ENCODE measurements at places on chromosomes 11 and 22.

DNA sequence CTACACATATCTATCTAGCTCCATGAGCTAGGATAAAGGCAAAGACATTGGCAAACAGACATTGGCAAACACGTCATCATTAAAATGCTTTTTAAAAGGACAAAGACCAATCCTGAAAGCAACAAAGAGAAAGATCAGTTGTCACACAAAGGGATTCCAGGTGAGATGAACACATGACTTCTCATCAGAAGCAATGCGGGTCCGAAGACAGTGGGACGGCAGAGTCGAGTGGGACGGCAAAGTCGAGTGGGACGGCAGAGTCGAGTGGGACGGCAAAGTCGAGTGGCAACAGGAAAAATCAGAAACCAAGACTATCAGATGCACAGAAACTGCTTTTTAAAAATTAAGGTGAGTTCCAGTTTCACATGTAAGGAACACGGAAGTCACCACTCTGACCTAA is 609.5 kb downstream of the BRD1 start:
- DNase-seq: no peak

DNA sequence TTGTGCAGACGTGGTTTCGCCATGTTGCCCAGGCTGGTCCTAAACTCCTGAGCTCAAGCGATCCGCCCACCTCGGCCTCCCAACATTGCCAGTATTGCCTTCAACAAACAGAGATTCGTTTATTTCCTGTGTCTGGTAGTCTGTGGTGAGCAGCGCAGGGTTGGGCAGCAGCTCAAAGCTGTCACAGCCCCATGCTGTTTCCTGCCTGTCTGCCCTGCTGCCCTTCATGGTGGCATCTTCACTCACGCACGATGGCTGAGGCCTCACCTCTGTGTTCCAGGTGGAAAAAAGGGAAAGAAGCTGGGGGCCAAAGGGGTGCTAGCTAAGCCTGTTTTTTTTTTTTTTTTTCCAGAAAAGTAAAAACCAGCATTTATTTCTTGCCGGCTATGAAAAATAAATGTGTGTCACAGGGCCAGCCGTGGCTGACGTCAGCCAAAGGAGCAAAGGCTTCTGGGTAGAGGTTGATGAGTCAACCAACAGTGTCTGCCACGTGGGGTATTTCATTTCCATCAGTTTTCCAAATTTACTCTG is 28.8 kb downstream of the TBC1D22A start:
- DNase-seq: no peak

- DNase-seq: no peak
Measured at GRCh38 chr11:67082071-67082791, 25.6 kb downstream of the RHOD start.

DNA sequence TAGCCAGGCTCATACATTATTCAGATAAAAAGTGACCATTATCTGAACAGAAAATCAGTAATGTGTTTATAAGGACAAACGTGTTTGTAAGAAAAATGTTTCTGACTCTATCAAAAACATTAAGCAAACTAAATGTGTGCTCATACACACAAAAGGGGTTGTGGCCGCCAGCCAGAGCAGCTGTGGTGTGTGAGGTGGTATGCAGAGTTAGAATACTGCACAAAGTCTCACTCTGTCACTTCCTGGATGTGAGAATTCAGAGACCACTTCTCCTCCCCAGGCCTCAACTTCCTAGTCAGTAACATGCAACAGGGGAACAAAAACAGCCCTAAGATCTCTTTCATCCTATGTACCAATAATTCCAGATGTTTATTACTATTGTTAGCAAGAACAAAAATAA is 9.4 kb downstream of the OR5B21 start:
- DNase-seq: no peak

DNA sequence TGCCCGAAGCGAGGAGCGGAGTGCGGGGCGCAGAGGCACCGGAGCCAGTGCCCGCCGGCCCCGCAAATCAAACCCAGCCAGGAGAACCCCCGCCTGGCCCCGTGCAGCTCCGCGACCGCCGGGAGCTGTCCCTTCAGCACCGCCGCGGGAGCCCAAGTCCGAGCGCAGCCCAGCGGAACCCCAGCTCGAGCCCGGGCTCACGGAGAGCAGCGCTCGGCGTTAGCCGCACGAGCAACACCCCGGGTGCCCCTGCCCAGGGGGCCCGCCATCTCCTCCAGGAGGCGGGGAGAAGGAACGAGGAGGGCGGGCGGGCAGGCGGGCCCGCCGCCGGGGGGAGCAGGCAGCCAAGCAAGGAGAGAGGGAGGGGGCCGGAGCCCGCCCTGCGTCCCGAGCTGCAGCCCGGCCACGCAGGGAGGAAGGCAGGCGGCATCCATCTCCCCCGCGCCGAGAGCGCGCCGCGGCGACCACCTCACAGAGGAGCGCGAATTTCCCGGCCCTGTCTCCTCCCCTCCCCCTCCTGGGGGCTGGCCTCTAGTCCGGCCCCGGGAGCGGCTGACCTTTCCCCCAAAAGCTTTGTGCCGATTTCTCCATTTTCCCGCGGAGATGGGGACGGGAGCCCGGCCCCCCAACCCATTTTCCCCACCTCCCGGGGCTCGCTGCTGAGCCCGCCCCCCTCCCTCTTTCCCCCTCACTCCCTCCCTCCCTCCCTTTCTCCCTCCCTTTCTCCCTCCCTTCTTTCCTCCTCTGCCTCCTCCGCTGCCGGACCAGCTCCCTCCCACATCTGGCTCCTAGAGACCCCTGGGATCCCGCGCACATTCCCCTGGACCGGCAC is 621 bp downstream of the KCNC1 start:
- DNase-seq: no peak

- DNase-seq: no peak
Measured at GRCh38 chr11:118907051-118908042, 18.4 kb downstream of the BCL9L start.

- DNase-seq: no peak
Measured at GRCh38 chr11:119479685-119480275, 56.8 kb upstream of the THY1 start.

DNA sequence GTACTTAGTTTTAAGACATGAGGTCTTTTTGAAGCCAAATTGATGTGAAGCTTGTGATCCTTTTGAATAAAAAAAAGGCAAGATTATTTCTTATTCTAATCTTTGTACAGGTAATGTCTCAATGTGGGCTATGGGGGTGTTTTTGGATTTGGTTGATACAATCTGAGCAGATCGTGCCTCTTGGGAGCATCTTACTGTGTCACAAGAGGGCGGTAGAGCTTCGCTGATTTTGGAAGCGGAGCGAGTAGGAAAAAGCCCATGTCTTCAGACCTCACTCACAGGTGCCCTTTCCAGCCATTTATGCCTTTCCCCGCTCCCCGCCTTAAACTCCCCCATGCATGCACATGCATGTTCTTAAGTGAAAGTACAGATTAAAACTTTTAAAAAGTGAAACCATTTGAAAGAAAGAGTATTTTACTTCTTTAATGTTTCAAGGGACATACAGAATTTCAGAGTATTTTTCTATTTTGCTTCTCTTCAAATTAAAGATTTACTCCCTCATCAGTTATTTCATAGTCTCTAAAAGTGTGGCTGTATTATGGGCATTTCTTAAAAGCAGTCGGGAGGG is 18.8 kb downstream of the DDX25 start:
- DNase-seq: peak; percentile 30

DNA sequence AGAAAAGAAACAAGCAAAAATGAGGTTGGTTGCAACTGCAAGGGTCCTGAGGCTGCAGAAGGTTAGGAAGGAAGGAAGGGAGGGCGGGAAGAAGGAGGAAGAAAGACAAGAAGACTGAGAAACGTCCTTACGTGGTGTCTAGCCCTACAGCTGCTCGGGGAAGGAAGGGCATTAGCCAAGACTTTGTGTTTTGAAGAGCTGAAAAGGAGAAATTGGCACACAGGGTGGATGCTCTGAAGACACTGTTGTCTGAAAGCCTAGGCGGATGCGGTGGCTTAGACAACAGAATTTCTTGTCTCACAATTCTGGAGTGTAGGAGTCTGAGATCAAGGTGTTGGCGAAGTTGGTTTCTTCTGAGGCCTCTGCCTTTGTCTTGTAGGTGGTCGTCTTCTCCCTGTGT is 60.7 kb downstream of the MCM5 start:
- no peak for DNase-seq

- no peak for DNase-seq
Measured at GRCh38 chr11:28878025-28878424, 769.8 kb downstream of the METTL15 start.

DNA sequence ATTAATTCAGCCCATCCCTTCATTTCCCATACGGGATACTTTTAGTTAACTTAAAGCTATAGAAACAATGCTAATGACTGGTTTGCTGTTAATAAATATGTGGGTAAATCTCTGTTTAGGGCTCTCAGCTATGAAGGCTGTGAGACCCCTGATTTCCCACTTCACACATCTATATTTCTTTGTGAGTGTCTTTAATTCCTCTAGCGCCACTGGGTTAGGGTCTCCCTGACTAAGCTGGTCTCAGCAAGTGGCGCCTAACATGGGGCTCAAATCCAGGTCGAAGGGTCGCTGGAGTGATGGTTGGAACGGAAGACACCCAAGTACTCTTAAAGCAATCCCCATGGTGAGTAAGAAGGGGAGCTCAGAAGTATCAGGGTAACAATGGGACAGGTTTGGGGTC is 14.4 kb upstream of the OOSP1 start:
- no peak for DNase-seq

DNA sequence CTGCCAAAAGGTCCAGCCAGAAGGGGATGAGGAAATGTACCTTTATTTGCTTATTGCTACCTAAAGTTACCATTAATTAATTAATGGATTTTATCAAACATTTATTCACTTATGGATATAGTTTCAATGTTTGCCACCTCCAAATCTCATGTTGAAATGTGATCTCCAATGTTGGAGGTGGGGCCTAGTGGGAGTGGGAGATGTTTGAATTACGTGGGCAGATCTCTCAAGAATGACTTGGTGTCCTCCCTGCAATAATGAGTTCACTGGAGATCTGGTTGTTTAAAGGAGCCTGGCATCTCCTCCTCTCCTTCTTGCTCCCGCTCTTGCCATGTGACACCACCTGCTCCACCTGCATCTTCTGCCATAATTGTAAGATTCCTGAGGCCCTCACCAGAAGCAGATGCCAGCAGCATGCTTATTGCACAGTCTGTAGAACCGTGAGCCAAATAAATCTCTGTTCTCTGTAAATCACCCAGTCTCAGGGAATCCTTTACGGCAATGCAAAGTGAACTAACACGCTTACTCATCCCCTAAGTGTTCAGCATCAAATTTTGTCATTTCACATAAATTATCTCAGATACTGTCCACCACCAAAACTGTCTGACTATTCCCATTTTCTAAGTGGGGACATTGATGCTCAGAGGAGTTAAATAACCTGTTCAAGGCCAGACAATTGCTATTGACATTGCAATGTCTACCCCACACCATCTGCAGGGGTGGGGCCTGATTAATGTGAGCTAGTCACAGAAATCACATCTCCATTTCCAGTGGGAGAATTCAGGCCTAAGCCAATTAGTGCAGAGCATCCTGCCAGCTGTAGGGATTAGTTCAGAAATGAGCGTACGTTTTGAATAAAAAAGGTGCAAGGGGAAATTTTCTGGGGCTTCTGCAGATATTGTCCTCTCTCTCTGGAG is 51.6 kb upstream of the SYN3 start:
- peak; percentile 88 for DNase-seq

GRCh38 chr22:18121954-18122554 is 11.4 kb downstream of the TUBA8 start:
- no peak for DNase-seq

DNA sequence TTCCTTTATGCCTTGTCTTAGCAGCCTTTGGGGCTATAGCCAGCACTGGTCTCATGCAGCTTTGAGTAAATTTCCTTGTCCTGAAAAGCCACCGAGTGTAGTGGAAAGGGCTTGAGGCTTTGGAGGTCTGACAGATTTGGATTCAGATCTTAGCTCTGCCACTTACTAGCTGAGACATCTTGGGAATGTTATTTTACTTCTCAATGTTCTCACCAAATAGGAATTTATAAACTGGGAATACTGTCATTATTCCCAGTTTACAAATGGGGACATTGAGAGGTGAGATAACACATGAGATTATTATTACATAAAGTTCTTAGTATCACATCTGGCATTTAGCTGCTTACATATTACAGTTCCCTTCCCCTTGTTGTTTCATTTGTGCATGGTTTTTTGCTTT is 95.5 kb downstream of the COMMD9 start:
- DNase-seq: no peak

All from NCI-H524 treated with DMSO at 0.1 percent for 48 hours (cell line).